ENCODE measurements at places on chromosomes 3 and 15.

DNA sequence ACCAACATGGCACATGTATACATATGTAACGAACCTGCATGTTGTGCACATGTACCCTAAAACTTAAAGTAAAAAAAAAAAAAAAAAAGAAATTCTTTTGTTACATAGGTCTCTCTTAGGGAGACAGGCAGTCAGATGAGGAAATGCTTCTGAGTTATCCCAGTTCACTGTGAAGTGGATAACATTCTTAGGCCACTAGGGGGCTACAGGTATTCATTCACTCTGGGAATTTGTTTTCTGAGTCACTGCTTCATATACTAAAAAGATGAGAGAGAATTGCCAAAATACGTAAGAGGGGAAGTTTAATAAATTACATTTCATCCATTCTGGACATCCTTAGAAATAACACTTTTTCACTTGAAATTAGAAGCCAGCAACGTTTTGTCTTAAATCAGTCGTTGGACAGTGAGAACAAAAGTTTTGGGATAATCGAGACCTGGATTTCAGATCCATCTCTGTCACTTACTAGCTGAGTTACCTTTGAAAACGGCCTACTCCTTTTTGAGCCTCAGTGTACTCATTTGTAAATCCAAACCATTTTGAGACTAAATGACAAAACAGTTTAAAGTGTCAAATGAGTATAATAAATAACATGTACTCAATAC is 738.4 kb upstream of the ALCAM start:
- no peak for DNase-seq

DNA sequence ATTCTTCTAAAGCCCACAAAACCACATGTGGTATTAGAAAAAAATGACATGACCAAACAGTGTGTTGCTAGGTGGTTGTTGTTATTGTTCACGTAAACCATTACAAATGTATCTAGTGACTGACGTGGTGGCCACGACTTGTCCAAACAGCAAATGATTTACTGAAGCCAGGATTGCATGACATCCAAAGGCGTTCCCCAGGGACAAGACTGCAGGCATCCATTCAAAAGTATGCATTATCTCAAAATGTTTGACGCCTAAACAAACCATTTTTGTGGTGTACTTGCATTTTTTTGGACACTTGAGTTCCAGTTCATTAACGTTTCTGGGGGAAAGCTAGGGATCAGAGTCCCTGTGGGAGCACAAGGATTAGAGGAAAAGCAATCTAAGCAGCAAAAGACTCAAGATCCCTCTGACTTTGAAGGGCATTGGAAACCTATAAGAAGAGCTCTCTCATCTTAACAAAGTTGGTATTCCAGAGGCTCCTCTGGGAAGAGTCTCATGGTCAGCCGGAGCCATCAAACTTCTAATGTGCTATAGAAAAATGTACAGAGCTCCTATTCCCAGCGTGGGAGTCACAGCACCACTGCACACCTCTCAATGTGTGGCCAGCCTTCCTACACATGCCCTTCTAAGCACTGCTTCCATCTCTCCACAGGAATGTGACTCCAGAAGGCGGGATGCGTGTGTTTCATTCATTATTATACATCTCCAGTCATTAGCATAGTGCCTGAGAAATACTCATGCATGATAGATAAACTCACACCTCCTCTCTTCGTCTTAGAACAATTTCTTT is 62.9 kb downstream of the FBN1 start:
- no peak for DNase-seq

DNA sequence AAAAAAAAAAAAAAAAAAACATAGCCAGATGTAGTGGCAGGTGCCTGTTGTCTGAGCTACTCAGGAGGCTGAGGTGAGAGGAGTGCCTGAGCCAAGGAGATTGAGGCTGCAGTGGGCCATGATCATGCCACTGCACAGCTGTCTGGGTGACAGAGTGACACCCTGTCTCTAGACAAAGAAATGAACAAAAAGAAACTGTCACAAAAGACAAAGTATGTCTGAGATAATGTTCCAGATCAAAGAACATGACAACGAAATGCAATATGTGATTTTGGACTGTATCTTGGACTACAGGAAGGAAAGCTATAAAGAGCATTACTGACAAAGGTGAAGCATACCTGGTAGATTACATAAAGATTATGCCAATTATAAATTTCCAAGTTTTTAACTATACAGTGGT is 862.8 kb downstream of the ROBO2 start:
- no peak for DNase-seq

DNA sequence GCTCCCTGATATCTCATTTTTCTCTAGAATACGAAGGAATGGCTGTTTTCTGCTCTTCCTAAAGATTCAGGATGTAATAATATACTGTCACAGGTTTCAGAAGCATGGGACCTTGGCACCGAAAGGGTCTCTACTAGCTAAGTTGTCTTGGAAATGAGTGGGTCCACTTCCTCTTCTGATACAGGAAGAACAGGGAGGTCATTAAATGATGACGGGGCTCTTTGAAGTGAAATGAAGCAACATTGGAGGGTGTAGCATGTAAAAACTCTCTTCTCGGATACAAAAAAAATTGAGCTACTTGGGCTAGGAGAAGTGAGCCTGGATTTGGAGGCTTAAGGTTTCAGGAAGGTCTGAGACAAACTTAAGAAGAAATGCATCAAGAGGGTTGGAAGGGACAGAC is 349.8 kb upstream of the TPRG1 start:
- no peak for DNase-seq

GRCh38 chr3:21729331-21729730 is 21.7 kb downstream of the ZNF385D start:
- DNase-seq = no peak

DNA sequence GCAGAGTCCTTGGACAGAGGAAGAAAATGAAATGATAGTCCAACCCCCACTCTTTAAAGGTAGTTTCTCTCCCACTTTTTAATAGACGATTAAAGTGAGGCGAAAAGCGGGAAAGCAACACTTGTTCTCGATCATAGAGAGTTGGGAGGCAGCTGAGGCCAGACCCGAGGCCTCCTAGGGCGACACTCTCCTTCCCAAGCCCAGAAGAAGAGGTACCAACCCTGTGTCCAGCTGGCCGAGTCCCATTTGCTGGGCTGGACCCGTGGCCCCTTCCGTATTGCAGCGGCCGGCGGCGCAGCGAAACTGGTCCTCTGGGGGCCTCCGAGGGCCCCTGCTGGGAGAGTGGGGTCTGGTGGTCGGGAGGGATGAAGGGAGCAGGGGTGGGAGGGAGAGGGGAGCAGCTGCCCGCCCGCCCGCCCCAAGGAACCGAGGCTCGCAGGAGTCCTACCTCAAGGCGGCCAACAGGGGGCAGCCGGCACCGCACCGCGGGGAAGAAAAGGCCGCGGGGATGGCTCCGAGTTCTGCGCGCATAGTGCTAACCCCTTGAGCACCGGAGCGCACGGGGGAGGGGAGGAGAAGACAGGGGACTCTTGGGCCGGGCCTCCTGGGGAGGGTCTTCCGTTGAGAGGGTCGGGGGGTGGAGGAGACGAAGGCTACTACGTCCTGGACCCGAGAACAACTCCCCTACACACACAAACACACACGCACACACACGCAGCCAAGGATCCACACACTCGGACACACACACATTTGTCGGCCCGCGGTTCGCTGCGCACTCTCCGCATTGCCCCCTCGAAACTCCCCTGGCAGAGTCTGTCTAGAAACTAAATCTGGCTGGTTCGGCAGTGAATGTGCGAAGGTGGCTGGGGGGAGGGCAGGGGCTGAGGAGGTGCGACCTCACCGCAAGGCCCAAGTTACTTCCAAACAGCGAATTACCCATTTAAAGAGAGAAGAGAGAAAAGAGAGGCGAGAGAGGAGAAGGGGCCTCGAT is 2.0 kb downstream of the WNT5A start:
- no peak for DNase-seq

GRCh38 chr3:178487752-178488151 is 48.5 kb upstream of the KCNMB2 start:
- no peak for DNase-seq

- no peak for DNase-seq
Measured at GRCh38 chr3:40921251-40921650, 278.1 kb upstream of the CTNNB1 start.

GRCh38 chr3:39668420-39668819 is 141.0 kb upstream of the MYRIP start:
- no peak for DNase-seq

- no peak for DNase-seq
Measured at GRCh38 chr3:177642804-177643125, 445.5 kb upstream of the TBL1XR1 start.

GRCh38 chr15:31304751-31305365 is 21.8 kb upstream of the KLF13 start:
- DNase-seq = no peak

DNA sequence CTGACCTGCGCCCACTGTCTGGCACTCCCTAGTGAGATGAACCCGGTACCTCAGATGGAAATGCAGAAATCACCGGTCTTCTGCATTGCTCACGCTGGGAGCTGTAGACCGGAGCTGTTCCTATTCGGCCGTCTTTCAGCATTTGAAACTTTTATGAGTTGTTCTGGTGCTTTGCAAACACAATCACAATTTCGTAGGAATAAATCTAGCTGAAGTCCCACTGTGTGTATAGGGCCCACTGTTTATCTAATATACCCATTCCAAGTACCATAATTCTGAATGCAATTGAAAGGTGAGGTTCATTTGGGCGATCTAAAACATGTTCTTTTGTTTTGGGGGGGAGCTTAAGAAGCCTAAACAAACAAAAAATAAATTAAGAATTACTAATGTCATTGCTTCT is 572.1 kb downstream of the FGF12 start:
- no peak for DNase-seq

DNA sequence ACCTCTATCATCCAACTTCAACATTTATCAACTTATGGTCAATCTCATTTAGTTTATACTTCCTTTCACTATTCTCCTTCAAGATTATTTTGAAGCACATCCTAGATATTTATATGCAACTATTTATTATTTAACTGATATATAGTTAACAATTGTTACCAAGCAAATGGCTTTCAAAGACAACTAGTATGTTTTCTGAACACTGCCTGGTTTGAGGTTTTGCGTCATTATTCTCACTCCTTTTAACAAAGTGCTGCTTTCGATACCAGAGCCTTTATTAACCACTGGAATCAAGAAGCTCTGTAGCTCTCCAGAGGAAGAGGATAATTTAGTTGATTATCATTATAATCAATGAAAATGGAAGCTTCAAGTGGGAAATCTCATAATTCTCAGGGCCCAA is 19.6 kb downstream of the ZIC1 start:
- no peak for DNase-seq

GRCh38 chr15:75156326-75157215 is 45.1 kb upstream of the C15orf39 start:
- DNase-seq = no peak

GRCh38 chr3:86673991-86674390 is 317.0 kb downstream of the VGLL3 start:
- DNase-seq = no peak

DNA sequence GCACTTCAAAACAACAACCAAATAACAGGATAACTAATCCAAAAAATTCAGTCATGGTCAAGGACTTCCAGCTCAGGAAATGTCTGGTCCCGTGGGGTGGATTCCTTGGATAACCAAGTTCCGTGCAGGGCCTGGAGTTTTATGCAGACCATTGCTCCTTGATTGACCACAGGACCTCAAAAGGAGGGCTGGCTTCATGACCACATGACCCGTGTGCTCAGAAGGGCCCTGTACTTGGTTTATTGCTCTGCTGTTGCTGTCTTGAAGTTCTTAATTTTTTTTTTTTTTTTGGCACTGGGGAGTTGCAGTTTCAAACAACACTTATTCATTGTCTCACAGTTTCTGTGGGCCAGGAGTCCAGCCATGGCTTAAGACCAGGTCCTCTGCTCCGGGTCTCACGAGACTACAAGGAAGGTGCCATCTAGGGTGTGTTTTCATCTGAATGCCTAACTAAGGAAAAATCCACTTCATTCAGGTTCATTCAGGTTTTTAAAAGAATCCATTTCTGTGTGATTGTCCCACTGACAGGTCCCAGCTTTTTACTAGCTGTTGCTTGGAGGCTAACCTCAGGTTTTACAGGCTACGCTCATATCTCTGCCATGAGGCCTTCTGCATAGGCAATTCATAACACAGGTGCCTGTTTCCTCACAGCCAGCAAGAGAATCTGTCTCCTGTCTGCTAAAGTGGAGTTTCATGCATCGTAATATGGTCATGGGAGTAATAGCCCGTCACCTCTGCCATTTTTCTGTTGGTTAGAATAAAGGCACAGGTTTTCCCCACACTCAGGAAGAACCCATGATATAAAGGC is 65.3 kb downstream of the FLNB start:
- DNase-seq = no peak

GRCh38 chr3:55000546-55000945 is 72.7 kb upstream of the LRTM1 start:
- DNase-seq = no peak

DNA sequence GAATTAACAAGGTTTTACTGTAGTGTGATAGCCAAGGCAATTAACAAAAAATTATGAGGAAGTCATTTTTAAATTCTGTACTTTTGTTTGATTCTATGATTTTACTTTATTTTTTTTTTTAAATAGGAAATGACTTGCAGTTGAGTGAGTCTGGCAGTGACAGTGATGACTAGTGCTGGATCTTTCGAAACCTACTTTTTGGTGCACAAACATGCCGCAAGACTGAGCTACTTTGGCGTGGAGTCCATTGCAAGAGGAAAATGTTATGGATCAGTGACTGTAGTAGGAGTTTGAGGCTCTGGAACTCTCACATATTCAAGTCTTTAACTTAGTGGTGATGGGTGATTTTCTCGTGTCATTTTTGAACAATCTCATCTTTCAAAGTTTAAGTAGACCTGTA is 11.6 kb downstream of the EAF1 start:
- no peak for DNase-seq

DNA sequence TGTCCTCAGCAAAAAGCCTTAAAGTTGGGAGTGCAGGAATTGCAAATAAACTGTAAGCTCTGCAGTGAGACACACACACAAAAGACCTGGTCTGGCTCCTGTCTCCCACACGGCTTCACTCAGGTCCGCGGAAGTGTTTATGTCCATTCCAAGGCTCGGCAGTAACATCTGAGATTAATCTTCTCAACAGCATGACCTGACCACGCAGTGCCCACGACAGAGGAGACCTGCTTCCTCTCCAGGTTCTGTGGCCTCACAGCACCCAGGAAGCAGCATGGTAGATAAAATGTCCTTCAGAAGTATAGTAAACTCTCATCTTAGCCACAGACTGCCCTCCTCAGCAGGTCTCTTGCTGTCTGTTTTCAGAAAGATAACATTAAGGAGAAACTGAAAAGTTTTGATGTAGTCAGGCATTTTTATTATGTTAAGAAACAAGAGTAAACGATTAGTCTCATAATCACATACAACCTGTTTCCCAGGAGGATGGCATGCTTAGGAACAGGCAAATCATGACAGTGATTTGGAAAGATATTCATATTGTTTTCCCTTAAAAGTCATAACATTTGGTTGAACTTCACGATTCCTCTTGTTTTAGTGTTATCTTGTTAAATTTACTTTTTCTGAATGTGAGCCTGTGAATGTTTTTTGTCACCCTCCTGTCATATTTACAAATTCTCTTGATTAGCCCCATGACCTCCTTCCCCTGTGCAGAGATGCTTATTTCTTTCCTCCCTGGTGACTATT is 34.6 kb downstream of the CD200R1L start:
- DNase-seq = no peak

- DNase-seq = no peak
Measured at GRCh38 chr3:124562769-124563168, 167.5 kb upstream of the UMPS start.

GRCh38 chr3:9214599-9214998 is 34.8 kb downstream of the SRGAP3 start:
- DNase-seq = no peak

GRCh38 chr15:60865507-60865906 is 363.6 kb downstream of the RORA start:
- DNase-seq = no peak
